ENCODE measurements at places on chromosomes 12 and 14.

DNA sequence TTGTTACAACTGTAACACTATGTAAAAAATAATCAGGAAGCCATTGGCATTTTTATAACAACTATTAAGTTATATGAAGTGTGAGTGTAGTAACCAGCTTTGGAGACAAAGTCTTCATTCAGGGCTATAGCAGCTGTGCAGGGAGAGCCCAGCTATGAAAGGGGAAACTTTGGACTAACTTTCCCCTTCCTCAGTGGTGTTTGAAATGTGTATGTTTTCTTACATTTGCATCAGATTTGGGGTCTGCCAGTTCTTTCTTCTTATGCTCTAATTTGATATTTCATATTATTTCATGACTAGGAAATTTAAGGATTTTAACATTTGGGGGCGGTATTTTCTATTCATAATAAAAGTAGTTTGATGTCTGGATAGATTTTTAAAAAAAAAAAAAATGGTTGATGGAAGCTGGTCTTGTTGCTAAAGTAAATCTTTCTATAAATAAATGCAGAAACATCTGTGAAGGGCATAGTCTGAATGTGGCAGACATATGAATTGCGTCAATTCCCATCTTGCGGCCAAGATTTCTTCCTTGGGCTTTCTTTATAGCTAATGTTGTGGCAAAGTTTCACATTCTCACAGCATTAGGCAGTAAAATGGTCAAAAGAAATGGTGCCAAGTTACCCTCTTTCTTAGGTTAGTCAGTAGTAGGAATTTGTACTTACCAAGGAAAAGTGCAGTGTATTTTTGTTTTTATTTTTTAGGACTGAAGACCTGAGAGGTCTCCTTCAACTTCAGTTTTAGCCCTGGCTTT is 35.6 kb downstream of the RASSF8 start:
- DNase-seq: no peak

DNA sequence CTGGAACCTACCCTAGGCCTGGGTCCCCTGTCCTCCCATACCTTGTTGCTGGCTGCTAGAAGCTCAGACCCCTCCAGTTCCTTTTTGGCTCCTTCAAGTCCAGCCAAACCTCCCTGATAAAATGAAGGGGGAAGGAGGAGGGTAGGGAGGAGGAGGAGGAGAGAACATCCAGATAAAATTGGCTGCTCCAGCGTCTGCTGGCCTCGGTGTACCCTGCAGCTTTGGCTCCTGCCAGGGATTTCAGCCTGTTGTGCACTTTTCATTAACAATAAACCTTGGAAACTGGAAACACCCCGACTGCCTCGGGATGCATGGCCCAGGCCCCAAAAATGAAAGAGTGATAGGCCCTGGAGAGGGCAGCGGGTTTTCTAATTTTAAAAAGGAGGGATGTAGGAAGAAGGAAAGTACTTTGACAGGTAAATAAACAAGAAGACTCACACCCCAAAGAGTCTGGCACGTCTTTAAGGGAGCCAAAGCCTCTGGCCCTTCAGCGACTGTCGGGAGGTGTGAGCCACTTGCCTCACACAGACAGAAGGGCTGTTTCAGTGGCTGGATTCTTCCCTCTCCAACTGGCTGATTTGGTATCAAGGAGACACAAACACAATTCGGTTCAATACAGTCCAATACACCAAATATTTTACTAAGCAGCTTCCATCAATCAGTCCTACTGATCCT is 49.8 kb downstream of the NUAK1 start:
- no peak for DNase-seq

DNA sequence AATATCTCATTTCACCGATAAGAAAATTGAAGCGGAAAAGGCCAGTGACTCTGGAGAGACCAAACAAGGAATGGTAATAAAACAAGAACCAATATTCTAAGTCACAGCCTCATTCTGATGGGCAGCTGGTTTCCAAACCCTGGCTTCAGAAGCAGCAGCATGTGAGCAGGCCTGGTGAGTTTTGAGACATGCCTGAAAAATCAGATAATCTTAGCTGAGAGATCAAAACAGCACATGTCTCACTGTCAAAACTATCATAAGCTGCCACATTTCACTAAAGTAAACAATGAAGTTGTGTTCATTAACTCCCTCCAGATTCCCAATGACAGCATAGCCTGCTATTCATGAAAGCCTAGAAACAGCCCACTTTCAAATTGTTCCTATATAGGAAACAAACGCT is 36.5 kb downstream of the CIT start:
- no peak for DNase-seq

DNA sequence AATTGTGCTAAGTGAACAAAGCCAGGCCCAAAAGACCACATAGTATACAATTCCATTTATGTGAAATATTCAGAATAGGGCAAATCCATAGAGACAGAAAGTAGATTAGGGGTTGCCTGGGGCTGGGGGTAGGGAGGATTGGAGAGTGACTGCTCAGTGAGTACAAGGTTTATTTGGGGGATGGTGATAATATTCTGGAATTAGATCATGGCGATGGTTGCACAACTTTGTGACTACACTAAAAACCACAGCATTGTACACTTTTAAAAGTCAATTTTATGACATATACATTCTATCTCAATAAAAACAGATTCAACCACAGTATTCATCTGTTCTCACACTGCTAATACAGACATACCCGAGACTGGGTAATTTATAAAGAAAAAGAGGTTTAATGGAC is 68.7 kb upstream of the MAP1LC3B2 start:
- no peak for DNase-seq

- DNase-seq: no peak
Observed at GRCh38 chr14:74155287-74155686, 70.5 kb downstream of the LIN52 start.

DNA sequence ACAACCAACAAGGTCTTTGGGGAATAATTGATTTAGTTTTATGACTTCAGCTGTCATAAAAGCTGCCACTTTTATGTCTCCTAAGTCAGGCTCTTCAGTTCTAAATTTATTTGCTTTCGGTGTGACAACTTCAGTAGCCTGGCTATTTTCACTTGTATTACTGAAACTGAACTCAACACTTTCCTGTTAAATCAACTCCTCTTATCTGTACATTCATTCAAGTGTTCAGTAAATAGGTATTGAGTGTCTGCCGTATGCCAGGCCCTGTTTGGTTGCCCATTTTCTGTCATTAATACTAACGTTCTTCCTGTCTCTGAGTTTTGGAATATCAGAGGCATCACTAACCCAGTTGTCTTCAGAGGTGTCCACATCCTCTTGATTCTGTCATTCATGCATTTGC is 7.5 kb downstream of the UTP20 start:
- DNase-seq: no peak

- no peak for DNase-seq
Observed at GRCh38 chr12:4056910-4057845, 184.0 kb upstream of the PARP11 start.

GRCh38 chr12:107539196-107539939 is 146.2 kb upstream of the PWP1 start:
- no peak for DNase-seq

- DNase-seq: no peak
Observed at GRCh38 chr12:120887253-120888043, 16.7 kb downstream of the SPPL3 start.

GRCh38 chr14:53310412-53310811 is 157.3 kb upstream of the DDHD1 start:
- DNase-seq: no peak

DNA sequence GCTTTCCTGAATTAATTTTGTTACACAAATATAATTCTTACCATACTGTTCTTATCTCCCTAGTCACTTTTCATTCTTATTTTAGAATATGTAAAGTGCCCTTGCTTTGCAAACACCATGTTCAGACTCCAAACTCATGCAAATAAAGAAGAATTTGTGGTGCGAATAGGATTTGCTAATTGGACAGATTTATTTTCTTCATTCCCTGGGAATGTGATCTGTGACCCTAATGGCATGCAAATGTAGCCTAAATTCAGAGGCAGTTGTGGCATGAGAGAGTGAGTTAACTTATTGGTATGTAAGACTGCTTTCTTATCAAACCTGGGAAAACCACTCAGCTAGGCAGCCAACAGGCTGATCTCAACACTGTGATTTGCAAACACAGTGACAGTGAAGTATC is 10.0 kb downstream of the CAPZA3 start:
- DNase-seq: no peak

DNA sequence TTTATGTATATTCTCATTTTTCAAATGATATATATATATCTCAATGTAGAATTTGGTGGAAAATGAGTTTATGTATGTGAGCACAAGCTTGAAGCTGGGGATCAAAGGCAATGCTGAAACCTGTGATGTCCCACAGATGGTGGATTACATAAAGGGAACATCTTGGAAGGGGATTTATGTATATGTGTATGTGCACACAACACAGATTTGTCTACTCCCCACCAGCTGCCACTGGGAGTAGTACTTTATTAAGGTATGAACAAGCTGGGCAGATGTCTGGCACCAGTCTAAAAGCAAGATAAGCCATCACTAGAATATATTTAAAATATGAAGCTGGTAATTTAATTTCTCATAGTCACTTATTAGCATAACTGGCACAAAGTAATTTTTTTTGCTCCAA is 895.6 kb downstream of the SLC6A15 start:
- DNase-seq: no peak

DNA sequence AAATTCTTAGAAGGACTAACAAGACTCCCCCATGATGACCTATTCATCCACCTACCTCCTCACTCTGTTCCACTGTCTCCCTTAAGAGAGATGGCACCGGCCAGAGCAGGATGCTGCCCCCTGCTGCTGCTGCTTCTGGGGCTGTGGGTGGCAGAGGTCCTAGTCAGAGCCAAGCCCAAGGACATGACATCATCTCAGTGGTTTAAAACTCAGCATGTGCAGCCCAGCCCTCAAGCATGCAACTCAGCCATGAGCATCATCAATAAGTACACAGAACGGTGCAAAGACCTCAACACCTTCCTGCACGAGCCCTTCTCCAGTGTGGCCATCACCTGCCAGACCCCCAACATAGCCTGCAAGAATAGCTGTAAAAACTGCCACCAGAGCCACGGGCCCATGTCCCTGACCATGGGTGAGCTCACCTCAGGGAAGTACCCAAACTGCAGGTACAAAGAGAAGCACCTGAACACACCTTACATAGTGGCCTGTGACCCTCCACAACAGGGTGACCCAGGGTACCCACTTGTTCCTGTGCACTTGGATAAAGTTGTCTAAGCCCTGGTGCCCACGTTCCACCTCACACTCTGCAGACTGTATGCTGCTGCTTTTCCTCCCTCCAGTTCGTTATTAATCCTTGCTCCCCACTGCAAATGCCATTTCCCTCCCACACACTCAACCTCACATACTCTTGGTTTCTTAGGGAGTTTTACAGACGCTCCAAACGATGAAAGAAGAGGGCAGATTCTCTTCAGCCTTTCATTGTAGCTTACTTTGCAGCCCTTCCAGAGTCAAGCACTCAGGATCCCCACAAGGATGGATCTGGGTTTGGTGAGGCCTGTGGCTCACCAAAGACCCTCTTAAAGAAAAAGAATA is at the start of gene RNASE8:
TSS of gene RNASE8 (plus strand) at position 20 of the 873 bp plus-strand sequence. CDS start at position 91, 71 bp downstream.
- DNase-seq: no peak

DNA sequence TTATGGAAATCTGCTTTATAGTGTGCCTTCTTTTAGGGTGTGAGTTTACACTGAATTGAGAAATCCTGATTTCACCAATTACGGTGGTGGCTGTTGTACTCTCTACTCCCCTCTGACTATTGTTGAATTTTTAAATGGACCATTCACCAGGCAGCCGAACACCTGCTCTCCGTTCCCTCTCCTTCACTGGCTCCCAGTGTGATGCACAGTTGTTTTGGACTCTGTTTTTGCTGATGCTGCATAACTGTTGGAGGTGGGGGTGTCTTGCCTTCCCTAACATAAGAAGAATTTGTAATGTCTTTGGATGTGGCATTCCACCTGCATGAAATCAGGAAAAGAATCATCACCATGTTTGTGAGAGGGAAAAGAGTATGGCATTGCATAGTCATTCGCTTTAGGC is 341.2 kb downstream of the SNAPC1 start:
- no peak for DNase-seq

- no peak for DNase-seq
Observed at GRCh38 chr14:44767646-44768173, 194.0 kb downstream of the KLHL28 start.

- DNase-seq: no peak
Observed at GRCh38 chr14:68398370-68398769, 394.5 kb downstream of the ZFP36L1 start.

- DNase-seq: no peak
Observed at GRCh38 chr14:104986487-104987164, 1.0 kb downstream of the CLBA1 start.

GRCh38 chr12:54660320-54660962 is 12.3 kb upstream of the DCD start:
- no peak for DNase-seq

- DNase-seq: peak; percentile 98
Observed at GRCh38 chr12:88241862-88242570, 99.9 kb downstream of the TMTC3 start.

GRCh38 chr12:62848418-62848817 is 86.5 kb downstream of the PPM1H start:
- DNase-seq: no peak

Measured in RKO (cell line).